Activated naive CD4-positive, alpha-beta T cell (primary cell): ENCODE measurements at places on chromosomes 11 and 22.

GRCh38 chr11:58497951-58498350, 10.0 kb downstream of the OR5B21 start:
- no peak for DNase-seq

GRCh38 chr22:50161508-50162390, 8.8 kb upstream of the PANX2 start:
- no peak for DNase-seq

GRCh38 chr22:28279888-28280287, 360.8 kb upstream of the PITPNB start:
- no peak for DNase-seq

GRCh38 chr22:39623603-39624500, 53.3 kb downstream of the CACNA1I start:
- no peak for DNase-seq

- no peak for DNase-seq
These were observed 13.9 kb upstream of the RASSF10 start for GRCh38 chr11:12995188-12995587.

DNA sequence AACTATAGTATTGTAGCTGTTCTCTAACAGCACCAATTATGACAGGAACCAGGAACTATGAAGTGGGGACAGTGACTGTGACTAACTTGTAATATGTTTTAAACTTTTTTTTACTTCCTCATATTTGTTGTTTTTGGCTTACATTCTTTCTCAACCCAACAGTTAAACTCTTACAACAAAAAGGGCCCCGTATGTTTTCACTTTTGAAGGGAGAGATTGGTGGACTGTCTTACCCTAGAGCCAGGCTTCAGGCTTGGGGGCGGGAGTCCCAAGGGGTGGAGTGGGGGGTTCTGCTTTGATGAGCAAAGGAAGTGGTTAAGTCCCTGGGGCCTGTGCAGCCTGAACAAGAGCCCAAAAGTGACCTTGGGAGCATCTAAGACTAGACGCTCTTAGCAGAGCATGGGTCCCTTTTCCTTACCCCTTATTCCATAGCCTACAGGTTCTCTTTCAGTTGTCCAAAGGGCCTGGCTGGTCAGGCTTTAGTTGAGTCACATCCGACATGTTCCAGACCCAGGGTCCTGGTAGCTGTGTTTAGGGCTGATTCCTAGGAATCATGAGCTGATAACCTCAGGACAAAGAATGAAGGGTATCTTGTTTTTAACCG, 38.8 kb downstream of the STIM1 start:
- DNase-seq: no peak

DNA sequence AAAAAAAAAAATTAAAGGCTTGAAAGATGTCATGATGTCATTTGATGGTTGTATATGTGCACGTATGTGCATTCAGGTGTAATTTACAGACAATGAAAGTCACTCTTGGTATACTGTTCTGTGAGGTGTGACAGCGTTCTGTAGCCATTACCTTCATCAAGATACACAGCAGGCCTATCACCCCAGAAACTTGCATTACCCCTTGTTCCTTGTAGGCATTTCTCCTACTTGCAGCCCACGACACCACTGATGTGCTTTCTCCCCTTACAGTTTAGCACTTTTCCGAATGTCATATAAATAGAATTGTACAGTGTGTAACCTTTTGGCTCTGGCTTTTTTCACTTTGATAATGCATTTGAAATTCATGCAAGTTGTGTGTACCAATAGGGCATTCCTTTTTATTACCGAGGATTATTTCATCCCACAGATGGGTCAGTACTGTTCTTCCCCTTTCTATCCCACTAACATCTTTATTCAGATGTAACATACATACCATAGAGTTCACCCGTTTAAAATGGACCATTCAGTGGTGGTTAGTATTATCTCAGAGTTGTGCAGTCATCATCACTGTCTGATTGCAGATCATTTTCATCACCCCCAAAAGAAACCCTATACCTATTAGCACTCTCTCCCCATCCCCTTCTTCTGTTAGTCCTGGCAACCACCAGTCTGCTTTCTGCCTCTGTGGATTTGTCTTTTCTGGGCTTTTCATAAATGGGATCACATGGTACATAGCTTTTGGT, 30.3 kb downstream of the BCR start:
- DNase-seq: no peak

- no peak for DNase-seq
These were observed 9.4 kb upstream of the LAYN start for GRCh38 chr11:111531136-111531535.

DNA sequence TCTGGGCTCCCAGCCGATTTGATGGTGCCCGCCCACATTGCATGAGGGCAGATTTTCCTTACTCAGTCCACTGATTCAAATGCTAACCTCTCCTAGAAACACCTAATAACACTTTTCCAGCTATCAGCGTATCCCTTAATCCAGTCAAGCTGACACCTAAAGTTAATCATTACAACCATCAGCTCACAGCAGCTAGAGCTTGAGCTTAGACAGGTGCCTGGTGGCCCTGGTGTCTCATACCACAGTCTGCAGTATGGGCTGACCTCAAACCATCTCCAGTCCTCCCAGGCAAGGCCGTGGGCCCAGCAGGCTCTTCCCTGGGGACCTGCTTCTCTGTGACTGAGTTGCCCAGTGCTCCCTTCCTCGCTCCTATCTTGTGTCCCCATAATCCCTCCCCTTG, 174.4 kb upstream of the NECTIN1 start:
- no peak for DNase-seq

GRCh38 chr11:46912526-46913150, 5.7 kb downstream of the LRP4 start:
- no peak for DNase-seq
